ENCODE measurements at places on chromosomes 4 and X.

- no peak for DNase-seq
- peaks cover 80% of the 10 kb centered on the region for H3K36me3 ChIP-seq
- no peaks in the 10 kb centered on the region for H3K27me3 ChIP-seq
- no peaks in the 10 kb centered on the region for H3K4me1 ChIP-seq
These were observed 74.7 kb upstream of the IL13RA1 start for GRCh38 chrX:118652717-118653116.

DNA sequence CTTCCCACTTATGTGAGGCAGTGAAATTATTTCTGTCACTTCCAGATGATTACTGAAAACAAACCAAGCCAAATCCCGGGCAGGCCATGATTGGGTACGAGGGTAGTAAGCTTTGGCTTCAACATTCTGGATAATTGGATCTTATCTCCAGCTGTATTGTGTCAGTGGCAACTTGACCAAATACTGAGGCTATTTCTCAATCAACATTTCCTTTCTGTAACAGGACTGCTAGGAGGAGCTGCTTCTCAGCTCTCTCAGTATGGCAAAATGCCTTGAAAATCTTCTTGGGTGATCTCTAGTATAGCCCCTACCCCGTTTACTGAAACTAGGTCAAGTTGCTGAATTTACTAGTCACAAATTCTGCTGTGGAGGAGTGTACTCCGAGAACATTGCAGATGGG, 169.3 kb upstream of the FRMPD4 start:
- H3K27me3 ChIP-seq, result no peaks in the 10 kb centered on the region
- no peak overlapping the region for H3K4me3 ChIP-seq
- H3K4me1 ChIP-seq, result no peaks in the 10 kb centered on the region
- H3K36me3 ChIP-seq, result no peaks in the 10 kb centered on the region

DNA sequence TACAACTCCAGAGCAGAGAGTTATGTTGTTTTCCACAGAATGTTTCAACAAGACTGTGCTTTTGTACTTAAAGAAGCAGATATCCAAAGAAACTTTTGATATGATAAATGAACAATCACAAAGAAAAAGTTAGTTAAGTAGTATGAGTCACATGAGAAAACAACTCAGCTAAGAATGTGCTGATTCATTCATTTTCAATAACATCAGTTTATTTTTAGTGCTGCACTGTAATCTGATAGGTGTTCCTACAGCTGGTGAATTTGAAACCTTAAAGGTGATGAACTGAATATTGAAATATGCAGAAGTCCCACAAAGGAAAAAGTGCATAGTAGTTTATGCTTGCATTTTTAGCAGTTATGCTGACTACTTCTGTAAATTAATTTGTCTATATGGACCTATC, 180.3 kb upstream of the TENM3 start:
- no peak overlapping the region for H3K4me3 ChIP-seq
- DNase-seq, result no peak
- no peaks in the 10 kb centered on the region for H3K27me3 ChIP-seq
- H3K27ac ChIP-seq, result no peak overlapping the region

DNA sequence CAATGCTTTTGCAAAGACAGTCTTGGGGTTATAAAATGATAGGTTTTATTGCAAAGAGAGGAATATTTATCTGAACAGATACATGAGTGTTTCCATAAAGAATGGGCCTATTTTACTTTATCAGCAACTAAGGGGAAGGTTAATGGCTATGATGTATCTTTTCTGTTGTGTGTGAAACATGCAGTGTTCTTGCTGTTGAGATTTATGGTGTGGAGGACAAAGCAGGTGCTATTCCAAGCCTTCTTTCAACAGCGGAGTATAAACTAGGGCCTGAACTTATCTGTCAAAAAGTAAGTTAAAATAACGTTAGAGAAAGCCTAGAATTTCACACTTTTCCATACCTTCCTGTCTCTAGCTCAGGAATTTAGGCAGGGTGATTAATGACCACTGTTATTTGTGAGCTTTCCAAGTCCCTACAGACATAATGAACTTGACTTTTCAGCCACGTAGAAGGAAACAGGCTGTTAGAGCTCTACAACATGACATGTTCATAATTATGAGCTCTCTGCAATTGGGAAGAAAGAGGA, 411.4 kb downstream of the IL1RAPL1 start:
- no peaks in the 10 kb centered on the region for H3K27me3 ChIP-seq
- H3K4me1 ChIP-seq, result no peaks in the 10 kb centered on the region
- DNase-seq, result no peak

- no peaks in the 10 kb centered on the region for H3K27me3 ChIP-seq
- H3K4me3 ChIP-seq, result no peak overlapping the region
- no peak overlapping the region for H3K27ac ChIP-seq
- no peak for DNase-seq
- peaks cover 21% of the 10 kb centered on the region for H3K36me3 ChIP-seq
These were observed 76.2 kb downstream of the ARHGEF9 start for GRCh38 chrX:63708801-63709200.

GRCh38 chr4:7929118-7929951, 10.3 kb downstream of the AFAP1 start:
- no peak for DNase-seq
- H3K27me3 ChIP-seq, result no peaks in the 10 kb centered on the region
- H3K4me1 ChIP-seq, result peaks cover 4% of the 10 kb centered on the region

DNA sequence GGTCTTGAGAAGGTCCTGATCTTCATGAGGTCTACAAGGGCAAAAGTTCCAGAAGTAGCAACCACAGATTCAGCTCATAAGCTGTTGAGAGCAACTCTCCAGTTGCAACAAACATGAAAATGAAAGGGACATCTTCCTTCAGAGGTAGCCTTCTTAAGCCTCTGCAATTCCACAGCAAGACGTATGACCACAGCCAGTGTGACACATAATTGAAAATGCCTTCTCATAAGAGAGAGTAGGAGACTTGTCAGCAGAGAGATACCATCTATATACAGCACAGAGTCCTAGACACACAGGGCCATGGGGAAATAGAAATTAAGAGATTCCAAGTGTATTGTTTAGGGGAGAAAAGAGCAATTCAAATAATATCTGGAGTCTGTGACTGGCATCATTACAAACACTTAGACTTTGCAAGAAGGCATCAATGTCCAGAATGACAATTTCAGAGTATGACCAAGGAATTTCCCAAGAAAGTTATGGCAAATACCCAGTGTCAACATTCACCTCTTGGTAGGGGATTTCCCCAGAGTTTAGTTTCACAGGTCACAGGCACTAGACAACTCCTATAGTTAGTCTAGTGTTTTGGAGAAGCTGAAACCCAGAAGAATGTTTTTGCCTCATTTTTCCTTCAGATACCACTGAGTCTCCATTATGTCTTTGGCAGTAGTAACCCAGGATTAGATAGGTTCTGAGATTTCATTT, 340.3 kb downstream of the ZNF674 start:
- DNase-seq, result no peak
- H3K4me3 ChIP-seq, result no peak overlapping the region
- H3K4me1 ChIP-seq, result no peaks in the 10 kb centered on the region
- H3K36me3 ChIP-seq, result no peaks in the 10 kb centered on the region
- H3K27ac ChIP-seq, result no peak overlapping the region

- H3K36me3 ChIP-seq, result no peaks in the 10 kb centered on the region
- H3K4me3 ChIP-seq, result no peak overlapping the region
- no peak overlapping the region for H3K27ac ChIP-seq
- H3K27me3 ChIP-seq, result no peaks in the 10 kb centered on the region
- DNase-seq, result no peak
These were observed 55.5 kb upstream of the PCDH18 start for GRCh38 chr4:137587796-137588195.

GRCh38 chr4:182203872-182204411, 39.3 kb upstream of the TENM3 start:
- H3K27me3 ChIP-seq, result no peaks in the 10 kb centered on the region
- no peak overlapping the region for H3K27ac ChIP-seq
- DNase-seq, result no peak
- no peaks in the 10 kb centered on the region for H3K36me3 ChIP-seq

DNA sequence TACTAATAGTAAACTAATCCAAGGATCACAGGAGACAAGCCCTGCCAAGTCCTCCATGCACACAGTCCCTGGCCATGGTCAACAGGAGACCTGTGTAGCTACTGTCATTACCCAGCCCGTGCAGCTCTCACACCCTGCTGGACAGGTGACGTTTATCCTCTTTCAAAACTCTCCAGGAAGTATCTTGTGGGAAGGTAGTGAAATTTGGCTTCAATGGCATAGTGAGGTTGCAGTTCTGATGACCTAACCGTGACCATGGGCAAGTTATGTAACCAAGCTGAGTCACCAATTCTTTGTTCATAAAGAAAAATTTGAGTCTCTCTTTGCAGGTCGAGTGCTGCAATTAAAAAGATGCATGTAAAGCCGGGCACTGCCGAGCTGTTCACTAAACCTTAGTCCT, 11.3 kb upstream of the SLC2A9 start:
- no peaks in the 10 kb centered on the region for H3K36me3 ChIP-seq
- H3K4me3 ChIP-seq, result no peak overlapping the region
- peaks cover 5% of the 10 kb centered on the region for H3K4me1 ChIP-seq
- no peak overlapping the region for H3K27ac ChIP-seq
- no peak for DNase-seq

DNA sequence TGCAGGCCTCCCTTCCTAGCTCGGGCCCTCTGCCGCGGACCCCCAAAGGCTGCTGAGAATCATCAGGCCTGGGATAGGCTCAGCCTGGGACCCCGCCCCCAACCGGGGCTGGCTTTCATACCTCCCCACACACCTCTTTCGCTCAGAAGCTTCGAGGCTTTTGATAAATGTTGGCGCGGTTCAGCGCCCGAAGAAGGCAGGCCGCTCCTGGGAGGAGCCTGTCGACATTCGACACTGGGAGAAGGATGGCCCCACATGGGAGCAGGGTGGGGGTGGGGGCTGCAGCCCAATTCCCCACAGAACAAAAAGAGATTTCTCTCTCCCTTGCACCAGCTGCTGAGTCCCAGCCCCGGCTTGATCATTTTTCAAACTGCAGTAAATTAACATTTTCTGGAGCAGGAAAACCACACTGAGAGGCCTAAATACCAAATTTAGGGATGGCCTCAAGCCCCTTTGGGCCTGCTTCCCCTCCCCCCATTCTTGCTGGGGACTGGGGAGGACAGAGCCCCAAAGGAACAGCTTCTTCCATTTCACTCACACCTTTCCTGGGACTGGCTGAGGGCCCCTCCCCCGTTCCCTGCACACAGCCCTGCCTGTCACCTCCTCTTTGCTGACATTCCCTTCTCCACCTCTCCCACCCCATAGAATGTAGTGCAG, 112.9 kb upstream of the PJA1 start:
- no peak for DNase-seq
- H3K4me3 ChIP-seq, result no peak overlapping the region
- H3K36me3 ChIP-seq, result no peaks in the 10 kb centered on the region
- no peak overlapping the region for H3K27ac ChIP-seq
- H3K4me1 ChIP-seq, result no peaks in the 10 kb centered on the region

- no peak overlapping the region for H3K27ac ChIP-seq
- no peaks in the 10 kb centered on the region for H3K27me3 ChIP-seq
- H3K4me3 ChIP-seq, result no peak overlapping the region
- DNase-seq, result no peak
These were observed 265.7 kb downstream of the IQCM start for GRCh38 chr4:149549911-149550310.

- DNase-seq, result no peak
- no peak overlapping the region for H3K4me3 ChIP-seq
- H3K27ac ChIP-seq, result no peak overlapping the region
- no peaks in the 10 kb centered on the region for H3K36me3 ChIP-seq
- no peaks in the 10 kb centered on the region for H3K4me1 ChIP-seq
- no peaks in the 10 kb centered on the region for H3K27me3 ChIP-seq
These were observed 55.9 kb upstream of the FHDC1 start for GRCh38 chr4:152880263-152880662.

DNA sequence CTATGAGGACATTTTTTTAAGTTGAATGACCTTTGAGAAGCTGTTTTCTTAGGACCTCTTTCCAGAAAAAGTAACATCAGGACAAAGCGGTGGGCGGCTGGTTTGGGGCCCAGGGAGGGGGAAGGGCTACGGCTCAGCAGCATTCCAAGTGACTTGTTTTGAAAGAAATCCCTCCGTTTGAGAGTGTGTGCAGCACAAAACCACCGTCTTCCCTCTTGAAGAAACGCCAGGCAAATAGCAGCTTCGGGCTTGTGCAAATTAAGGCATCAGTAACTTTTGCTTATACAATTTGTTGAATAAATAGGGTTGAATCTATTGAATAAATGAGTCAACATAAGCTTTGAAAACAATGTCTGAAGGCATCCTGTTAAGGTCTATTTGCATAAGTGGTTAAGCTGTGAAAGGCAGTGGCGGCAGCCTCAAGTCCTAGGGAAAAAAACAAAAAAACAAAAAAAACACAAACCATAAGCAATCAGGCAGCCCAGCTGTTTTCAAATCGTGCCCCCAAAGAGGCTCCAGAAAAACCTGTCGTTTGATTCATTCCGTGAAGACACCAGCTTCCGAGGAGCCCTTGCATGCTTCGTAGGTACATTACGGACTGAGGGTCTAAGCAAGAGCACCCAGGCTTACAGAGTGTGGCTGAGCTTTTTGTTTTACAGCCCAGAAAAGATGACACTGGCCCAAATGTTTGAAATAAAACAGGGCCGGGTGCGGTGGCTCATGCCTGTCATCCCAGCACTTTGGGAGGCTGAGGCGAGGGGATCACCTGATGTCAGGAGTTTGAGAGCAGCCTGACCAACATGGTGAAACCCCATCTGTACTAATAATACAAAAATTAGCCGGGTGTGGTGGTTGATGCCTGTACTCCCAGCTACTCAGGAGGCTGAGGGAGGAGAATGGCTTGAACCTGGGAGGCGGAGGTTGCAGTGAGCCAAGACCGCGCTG, 103.7 kb downstream of the CRLF2 start:
- H3K27me3 ChIP-seq, result peaks cover 24% of the 10 kb centered on the region
- no peak overlapping the region for H3K27ac ChIP-seq
- H3K36me3 ChIP-seq, result no peaks in the 10 kb centered on the region
- H3K4me3 ChIP-seq, result no peak overlapping the region
- no peak for DNase-seq

DNA sequence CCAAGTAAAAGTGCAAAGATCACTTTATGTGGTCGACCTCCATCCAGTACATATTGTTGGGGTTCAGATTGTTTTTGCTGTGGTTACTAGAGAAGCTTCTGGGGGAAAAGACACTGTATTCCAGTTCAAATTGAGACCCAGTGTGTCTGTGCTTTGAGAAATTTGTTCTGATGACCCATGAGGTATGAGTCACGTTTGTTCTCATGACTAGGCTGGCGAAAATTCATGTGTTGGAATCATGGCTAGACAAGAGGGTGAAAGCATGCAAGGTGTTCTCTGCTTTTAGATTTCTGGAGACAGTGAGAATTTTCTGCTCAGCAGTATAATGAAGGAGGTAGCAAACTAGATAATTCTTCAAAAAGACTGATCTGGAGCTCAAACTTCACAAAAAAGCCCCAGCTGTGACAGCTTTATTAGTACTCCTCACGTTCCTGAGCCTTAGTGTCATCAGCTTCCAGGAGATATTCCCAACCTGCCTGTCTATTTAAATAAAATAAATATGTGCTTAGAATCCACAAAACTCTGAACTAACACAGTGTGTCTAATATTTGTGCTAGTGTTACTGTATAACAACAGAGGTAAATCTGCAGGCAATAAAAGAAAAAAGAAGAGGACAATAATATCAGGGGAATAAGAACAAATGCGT, 24.4 kb upstream of the FAM47B start:
- no peaks in the 10 kb centered on the region for H3K27me3 ChIP-seq
- H3K4me3 ChIP-seq, result no peak overlapping the region
- no peak for DNase-seq
- H3K36me3 ChIP-seq, result no peaks in the 10 kb centered on the region
- no peak overlapping the region for H3K27ac ChIP-seq

GRCh38 chrX:154436374-154436982, 476 bp upstream of the GDI1 start:
- peak overlapping the region; percentile 53 for H3K4me3 ChIP-seq
- H3K27me3 ChIP-seq, result no peaks in the 10 kb centered on the region
- H3K4me1 ChIP-seq, result peaks cover 39% of the 10 kb centered on the region

- no peaks in the 10 kb centered on the region for H3K36me3 ChIP-seq
- no peaks in the 10 kb centered on the region for H3K27me3 ChIP-seq
- no peak overlapping the region for H3K4me3 ChIP-seq
- no peak for DNase-seq
- H3K27ac ChIP-seq, result no peak overlapping the region
These were observed 93.4 kb downstream of the NHSL2 start for GRCh38 chrX:72003811-72004750.
